ENCODE measurements at places on chromosomes 2 and 18.

GRCh38 chr2:67917332-67918054 lies 145.3 kb downstream of the C1D start:
- no peak for DNase-seq

DNA sequence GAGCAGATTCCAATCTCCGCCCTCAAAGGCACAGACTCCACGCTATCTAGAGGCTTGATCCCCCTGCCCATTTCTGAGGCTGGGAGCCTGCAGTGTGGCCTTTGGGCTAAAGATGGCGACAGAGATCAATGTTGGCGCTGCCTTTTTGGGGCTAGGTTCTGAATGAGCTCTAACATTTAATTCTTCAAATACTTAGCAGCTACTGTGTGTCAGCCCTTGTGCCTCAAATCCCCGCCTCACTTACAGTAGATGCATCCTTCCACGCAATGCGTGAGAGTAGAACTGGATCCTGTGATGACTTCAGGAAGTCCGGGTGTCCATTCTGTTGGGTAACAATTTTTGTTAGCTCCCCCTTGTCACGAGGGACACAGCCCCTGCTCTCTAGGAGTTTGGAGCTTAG lies 12.4 kb downstream of the IL1F10 start:
- DNase-seq: peak; percentile 65

GRCh38 chr2:228731517-228731916 lies 539.6 kb downstream of the PID1 start:
- DNase-seq: no peak

DNA sequence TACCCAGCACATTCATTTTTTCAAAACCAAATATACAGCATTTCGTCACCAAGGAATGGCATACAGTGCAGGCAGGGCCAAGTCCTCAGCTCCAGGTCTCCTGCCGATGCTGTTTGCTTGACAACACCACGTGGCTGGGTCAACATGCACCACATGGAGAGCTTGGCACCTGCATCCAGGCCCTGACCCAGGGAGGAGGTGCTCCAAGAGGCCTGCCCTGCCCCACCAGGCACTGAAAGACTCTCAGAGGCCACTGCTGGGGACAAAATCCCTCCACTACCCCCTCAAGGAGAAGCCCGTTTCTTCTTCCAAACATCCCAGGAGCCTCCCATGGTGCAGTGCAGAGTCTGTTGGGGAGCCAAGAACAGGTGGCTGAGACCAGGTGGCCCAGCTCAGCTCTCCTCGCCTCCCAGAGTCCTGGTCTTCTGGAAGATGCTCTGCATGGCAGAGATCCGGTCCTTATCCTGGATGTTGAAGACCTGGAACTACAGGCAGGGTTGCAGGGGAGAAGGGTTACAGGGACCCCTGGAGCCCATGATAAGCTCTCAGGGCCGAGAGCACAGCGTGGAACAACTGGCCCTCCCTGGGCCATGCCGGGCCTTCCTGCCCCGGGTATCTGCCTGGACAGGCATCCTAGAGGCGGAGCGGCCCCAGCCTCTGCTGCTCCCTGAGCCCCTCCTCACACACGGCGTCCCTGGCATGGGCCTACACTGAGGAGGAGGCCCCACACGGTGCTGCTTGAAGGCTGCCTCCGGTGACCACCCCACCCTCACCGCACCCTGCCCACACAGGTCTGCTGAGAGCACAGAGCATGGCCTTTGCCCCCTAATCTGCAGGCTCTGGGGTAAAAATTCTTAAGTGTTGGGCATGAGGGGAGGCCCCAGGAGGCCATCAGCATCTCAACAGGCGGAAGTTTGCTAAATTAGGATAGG lies 9.0 kb downstream of the MAB21L4 start:
- DNase-seq: no peak

- DNase-seq: no peak
These were observed 586.0 kb upstream of the VRK2 start for GRCh38 chr2:57460396-57461276.

DNA sequence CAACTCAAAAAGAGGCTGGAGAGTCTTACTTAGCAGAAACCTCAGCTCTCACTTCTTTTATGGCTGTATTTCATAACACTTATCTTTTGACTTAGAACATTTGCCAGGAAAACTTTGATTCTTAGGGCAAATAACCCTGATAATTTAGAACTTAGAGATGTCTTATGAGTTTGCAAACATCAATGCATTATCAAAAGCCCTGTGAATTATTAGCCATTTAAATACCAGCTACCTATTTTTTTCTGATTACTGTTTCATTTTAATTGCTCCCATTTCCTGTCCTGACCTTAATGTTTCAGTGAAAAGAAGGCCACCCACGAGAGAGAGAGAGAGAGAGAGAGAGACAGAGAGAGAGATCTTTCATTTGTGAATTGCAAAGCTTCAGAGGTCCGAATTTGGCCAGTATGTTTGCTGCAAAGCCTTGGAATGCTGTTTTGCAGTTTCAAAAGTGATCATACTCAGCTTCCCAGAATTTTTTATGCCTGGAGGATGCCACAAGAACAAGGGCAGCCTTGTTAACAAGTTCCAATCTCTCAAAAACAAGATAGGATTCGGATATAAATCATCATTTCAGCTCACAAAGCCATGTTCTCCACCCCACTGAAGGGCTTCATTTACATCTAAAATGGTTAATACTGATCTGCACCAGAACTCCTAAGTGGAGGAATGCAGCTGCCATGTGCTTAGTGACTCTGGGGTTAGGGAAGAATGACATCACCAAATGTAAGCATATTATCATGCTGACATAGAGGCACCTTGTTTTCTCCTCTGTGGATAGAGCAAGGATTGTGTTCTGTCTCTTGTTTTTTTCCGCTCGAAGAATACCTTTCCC lies 478.2 kb downstream of the ARHGAP15 start:
- DNase-seq: no peak

- no peak for DNase-seq
These were observed 291.2 kb upstream of the DDX18 start for GRCh38 chr2:117523267-117523666.

- no peak for DNase-seq
These were observed 55.7 kb upstream of the RASGRP3 start for GRCh38 chr2:33420726-33421125.

DNA sequence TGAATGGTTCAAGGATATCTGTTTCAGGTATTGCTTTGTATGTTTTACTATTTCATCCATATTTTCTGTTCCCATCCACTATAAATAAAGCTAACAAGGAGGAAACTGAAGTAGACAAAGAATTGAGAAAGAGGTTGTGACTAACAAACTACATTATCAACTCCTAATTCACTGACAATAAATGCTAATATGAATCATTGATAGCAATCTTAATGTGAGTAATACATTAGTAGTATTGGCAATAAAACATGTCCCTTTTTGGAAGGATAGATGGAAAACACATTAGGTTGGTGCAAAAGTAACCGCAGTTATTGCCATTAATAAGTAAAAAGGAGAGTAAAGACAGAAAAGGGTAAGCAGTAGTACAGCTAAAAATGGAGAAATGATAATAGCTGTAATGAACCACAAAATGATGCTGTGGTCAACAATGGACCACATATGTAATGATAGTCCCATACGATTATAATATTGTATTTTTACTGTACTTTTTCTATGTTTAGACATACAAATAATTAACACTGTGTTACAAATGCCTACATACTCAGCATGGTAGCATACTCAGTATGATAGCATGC lies 104.7 kb downstream of the THADA start:
- DNase-seq: no peak
